ENCODE measurements at places on chromosomes 3 and 15. TPM values are rescaled to one million over a fixed set of nuclear protein-coding genes. Genes with fewer than 3 reads are reported as not detected.

DLL4 gene
- total RNA-seq = 0.20 TPM

ADGRG7 gene
- total RNA-seq = not detected

ATP6V1A gene
- 171 TPM for total RNA-seq

AP4E1 gene
- total RNA-seq = 7.8 TPM

MAN2C1 gene
- 71.0 TPM for total RNA-seq

IQSEC1 gene
- 17.4 TPM for total RNA-seq

LRRC49 gene
- total RNA-seq = 2.0 TPM

TRAT1 gene
- not detected for total RNA-seq

ZBBX gene
- total RNA-seq = not detected

SLC22A13 gene
- not detected for total RNA-seq

PDE12 gene
- total RNA-seq = 20.6 TPM

ADPRH gene
- total RNA-seq = not detected

EFCAB12 gene
- total RNA-seq = 0.11 TPM

DNA sequence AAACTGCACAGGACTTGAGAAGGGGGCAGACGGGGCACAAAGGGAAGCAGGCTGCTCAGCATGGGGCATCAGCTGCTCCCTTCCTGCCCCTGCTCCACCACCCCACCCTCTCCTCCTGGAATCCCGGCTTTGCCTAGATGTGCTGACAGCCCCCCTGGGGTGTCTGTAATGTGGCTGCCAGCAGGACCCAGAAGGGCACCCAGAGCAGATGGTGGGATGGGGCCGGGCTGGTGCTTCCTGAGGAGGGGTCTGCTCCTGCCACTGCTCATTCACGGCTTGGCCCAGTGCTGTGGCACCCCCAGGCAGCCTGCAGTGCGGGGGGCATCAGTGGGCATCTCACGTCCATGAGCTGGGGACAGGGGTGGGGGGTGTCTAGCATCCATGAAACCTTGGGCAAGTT is 10.2 kb downstream of the H1-8 start:
- no peak for DNase-seq

GRCh38 chr15:61056386-61056785 is 172.7 kb downstream of the RORA start:
- DNase-seq = no peak

GRCh38 chr3:149908424-149908957 is 62.2 kb downstream of the PFN2 start:
- no peak for DNase-seq

DNA sequence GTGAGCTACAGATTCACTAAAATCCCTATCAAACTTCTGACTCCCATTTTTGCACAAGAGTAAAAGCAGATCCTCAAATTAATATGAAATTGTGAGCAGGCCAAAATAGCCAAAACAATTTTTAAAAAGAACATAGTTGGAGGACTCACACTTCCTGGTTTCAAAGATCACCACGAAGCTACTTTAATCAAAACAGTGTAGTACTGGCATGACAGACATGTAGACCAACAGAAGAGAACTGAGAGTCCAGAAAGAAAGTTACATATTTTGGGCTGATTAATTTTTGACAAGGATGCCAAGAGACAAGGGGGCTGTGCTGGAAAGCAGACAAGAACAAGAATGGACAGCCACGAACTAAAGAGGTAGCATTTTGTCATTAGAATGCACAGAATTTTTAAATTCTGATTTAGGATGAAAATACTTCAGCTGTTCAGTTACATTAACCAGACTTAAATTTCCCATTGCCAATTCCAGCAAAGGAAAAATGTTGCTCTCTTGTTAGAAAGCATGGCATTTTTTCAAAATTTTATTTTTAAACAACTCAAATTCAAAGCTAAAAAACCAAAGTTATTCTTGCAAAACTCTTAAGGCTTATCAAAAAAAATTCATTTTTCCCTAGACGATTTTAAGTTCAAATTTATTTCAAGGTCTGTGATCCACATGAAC is 14.0 kb downstream of the RYK start:
- no peak for DNase-seq

- DNase-seq = peak; percentile 19
Measured at GRCh38 chr3:139309880-139310279, 33.9 kb upstream of the MRPS22 start.

GRCh38 chr15:31446546-31446945 is 119.9 kb downstream of the KLF13 start:
- no peak for DNase-seq

GRCh38 chr3:156649681-156650080 is 24.7 kb upstream of the TIPARP start:
- no peak for DNase-seq

GRCh38 chr3:101725194-101725889 is 928 bp downstream of the CEP97 start:
- no peak for DNase-seq

- DNase-seq = peak; percentile 58
Measured at GRCh38 chr15:90300988-90301706, 35.7 kb downstream of the NGRN start.

GRCh38 chr3:55042591-55042990 is 114.7 kb upstream of the LRTM1 start:
- DNase-seq = no peak

DNA sequence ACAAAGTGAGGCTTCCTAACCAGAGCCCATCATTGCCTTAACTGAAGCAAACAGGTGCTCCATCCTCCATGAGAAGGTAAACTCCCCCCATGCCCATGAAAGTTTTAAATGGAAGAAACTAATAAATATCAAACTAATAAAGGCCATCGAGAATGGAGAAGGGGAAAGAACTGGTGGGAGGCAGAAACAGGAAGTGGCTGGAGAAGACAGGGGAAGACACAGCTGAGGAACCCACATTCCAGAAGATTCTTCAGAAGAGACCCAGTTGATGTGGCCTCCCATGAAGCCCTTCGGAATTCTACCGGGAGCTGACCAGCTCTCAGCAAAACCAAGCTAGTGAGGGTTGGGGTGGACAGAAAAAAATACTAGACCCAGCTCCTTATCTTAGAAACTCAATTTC is 41.6 kb downstream of the SH3BP5 start:
- no peak for DNase-seq

DNA sequence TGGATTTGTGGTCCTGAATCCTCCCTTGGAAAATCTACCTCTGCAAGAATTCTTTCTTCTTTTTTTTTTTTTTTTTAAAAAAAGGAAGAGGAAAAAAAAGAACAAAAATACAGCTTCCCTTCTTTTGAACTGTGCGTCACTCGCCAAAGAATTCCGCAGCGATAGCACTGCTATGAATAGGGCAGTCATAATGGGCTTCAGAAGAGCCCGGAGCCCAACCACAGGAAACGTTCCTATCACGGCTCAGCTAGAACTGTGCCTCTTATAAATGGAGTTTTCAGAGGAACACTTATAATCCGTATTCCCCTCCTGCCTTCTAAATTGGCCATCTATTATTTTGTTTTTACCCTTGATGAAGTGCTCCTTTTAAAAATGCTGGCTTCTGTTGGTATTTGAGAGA is 227.7 kb downstream of the ADAMTS17 start:
- no peak for DNase-seq

- no peak for DNase-seq
Measured at GRCh38 chr3:192161661-192162060, 565.7 kb downstream of the FGF12 start.

DNA sequence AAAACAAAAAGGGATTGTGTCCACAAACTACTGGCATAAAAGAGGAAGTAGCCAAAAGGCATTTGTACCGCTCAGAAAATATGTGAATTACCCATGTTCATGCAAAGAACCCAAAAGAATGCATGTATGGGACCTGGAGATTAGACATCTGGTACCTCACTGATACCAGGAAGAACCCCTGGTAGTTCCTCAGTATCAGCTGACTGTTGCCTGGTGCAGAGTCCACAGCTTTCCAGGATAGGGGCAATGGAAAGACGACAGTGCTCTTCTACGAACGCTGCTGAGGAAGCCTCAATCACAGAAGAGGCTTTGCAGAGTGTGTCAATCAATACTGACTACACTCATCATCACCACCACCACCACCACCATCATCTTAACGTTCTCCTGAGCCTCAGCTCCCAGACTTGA is 63.3 kb downstream of the ATP8B4 start:
- no peak for DNase-seq

DNA sequence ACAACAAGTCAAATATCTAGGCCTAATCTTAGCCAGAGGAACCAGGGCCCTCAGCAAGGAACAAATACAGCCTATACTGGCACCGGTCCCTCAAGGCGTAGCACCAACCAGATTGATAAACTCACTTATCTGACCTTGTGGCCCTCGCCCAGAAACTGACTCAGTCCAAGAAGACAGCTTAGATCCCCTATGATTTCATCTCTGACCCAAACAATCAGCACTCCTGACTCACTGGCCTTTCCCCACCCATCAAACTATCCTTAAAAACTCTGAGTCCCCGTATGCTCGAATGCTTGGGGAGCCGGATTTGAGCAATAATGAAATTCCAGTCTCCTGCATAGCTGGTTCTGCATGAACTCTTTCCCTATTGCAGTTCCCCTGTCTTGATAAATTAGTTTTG is 1.6 kb upstream of the SORD start:
- DNase-seq = no peak

GRCh38 chr15:67839499-67839928 is 331 bp downstream of the RNU6-1 start:
- peak; percentile 40 for DNase-seq

DNA sequence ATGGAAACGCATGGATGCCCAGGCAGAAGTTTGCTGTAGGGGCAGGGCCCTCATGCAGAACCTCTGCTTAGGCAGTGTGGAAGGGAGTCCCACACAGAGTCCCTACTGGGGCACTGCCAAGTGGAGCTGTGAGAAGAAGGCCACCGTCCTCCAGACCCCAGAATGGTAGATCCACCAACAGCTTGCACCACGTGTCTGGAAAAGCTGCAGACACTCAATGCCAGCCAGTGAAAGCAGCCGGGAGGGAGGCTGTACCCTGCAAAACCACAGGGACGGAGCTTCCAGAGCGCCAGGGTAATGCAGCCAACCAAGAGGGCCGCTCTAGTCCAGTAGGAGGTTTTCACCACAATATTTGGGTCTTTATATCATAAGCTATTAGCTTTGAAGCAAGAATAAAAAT is 97.1 kb upstream of the IQSEC1 start:
- DNase-seq = no peak

GRCh38 chr15:81544385-81544784 is 170.4 kb upstream of the TMC3 start:
- DNase-seq = no peak

DNA sequence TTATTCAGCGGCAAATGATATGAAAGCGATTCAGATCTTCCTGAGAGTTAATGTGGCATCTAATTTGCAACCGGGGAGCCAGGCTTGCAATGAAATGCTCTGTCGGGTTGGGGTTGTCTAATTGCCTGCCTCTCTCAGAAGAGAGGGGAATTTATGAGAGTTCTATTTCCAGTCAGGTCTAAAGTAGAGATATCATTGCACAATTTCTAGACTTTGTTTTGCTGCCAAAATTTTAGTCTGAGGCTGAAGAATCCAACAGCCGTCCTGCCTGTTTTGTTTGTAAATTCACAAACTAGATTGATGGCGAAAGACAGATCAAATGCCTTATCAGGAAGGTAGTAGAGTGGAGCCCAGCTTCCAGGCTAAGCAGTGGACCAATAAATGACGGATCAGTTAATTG is 610 bp downstream of the LIPC start:
- DNase-seq = no peak

- DNase-seq = no peak
Measured at GRCh38 chr15:40498418-40498817, 27.6 kb downstream of the CHST14 start.

DNA sequence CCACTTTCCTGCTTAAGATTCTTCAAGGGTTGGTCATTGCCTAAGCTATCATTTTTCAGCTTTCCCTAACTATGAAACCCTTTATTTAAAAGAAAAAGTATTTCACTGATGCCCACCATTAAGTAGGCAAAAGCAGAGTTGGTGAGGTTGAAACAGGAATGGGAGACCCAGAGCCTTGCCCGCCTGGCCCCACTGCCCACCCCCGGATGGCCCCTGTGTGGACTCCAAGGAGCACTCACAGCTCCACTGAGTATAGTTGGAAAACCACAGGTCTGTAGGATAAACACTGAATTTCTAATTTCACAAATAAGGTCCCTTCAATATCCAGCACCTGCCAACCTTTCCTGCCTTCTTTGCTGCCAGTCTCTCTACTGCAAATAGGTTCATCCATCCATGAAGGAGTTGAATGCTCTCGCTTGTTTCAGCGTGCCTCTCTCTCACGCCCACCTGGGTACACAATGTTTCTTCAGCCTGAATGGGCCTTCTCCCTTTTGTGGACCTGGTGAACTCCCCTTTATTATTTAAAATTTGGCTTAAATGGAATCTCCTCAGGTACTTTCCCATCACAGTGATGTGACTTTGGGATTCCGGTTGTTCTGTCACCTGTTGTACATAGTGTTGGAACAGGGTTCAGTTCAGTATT is 8.7 kb upstream of the ACAP2 start:
- no peak for DNase-seq

DNA sequence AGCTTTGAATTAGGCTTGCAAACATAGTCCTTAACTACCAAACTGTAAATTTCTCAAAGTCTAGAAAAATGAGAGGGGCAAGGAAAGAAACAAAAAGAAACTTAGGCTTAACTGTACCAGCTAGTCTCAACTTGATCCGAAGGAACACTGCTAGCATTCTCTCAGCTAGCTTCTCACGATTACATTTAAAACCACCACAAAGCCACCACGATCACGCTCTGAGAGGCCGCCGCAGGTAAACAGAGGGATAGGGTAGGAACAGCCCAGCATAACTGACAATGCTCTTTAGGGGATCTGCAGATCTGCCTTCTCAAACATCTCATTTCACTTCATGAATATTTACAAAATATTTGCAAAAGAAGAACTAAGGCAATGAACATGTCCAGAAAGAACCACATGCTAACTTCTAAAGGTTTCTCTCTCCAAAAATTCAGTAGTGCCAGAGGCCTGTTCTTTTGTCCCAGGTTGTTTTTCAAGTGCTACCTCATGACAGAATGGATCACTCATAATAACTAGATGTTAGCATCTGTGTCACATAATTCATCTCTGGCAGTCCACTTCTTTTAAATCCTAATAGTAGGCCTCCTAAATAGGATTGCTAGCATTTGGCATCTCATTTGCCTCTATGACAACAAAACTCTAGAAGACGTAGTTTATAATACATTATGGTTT is 18.9 kb downstream of the VGLL4 start:
- no peak for DNase-seq

- peak; percentile 99 for DNase-seq
Measured at GRCh38 chr3:10224794-10225665, 23.2 kb upstream of the TATDN2 start.

- DNase-seq = no peak
Measured at GRCh38 chr3:15576475-15576874, 24.9 kb downstream of the HACL1 start.

GRCh38 chr15:39651295-39651694 is 70.4 kb downstream of the THBS1 start:
- no peak for DNase-seq
